Activated CD4-positive, alpha-beta T cell treated with anti-CD3 and anti-CD28 coated beads for 4 hours (primary cell): ENCODE measurements at places on chromosomes 6 and 20.
A peak's percentile ranks its signal among the peaks of the same experiment; 100 is the strongest.

GRCh38 chr20:1377341-1377871 is 15.4 kb downstream of the FKBP1A start:
- DNase-seq: no peak

- DNase-seq: no peak
These were observed 359.3 kb upstream of the PLCB4 start for GRCh38 chr20:8709627-8710026.

DNA sequence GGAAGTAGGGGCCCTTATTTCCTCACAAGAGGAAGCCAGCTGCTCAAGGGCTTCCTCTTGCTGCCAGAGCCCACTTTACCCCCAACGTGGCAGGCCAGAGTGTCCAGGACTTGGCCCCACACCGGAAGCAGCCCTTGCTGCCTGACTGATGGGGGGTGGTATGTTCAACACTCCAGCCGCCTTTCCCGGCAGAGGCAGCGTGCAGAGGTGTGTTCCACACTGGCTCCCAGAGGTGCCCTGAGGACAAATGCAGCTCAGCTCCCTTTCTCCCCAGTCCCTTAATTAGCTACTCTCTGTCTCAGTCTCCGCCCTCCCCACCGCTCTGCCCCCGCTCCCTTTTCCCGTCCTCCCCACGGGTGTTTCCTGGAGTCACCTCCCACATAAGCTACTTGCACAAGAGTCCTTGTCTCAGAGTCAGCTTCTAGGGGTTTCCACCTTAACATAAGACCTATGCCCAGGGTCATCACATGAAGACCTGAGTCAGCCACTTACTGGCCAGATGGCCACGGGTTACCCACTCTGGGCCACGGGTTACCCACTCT is 61.7 kb upstream of the SHLD1 start:
- no peak for DNase-seq

DNA sequence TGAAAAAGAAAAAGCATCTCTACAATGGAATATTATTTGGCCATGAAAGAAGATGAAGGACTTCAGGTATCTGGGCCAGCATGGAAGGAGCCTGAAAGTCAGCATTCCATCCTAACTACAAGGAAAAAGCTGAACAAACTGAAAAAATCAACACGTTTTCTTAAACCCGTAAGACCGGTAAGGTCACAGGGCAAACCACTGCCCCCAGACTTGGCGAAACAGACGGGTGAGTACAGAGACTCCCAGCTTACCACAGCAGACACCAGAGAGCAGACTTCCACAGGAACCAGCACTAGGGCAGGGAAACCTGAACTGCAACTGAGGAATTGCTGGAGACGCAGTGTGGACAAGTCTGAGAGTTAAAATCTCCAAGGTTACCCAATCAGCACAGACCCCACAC is 31.4 kb downstream of the BEND3 start:
- no peak for DNase-seq

GRCh38 chr6:122035173-122035572 is 364.3 kb upstream of the HSF2 start:
- no peak for DNase-seq

DNA sequence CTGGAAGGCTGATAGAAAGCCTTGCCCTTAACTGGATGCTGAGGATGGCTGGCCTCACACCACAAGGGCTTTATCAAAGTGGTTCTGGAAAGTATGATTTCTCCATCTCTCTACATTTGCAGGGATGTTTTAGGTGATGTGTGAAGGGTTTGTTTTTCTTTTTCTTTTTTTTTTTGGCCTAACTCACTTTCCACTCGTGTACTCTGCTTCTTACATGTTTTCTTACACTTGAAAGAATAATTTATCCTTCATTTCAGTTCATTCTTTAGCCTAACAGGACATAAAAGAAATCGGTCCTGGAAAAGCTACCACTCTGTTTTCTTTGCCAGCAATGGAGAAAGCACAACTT is 41.2 kb downstream of the ISM1 start:
- DNase-seq: no peak

DNA sequence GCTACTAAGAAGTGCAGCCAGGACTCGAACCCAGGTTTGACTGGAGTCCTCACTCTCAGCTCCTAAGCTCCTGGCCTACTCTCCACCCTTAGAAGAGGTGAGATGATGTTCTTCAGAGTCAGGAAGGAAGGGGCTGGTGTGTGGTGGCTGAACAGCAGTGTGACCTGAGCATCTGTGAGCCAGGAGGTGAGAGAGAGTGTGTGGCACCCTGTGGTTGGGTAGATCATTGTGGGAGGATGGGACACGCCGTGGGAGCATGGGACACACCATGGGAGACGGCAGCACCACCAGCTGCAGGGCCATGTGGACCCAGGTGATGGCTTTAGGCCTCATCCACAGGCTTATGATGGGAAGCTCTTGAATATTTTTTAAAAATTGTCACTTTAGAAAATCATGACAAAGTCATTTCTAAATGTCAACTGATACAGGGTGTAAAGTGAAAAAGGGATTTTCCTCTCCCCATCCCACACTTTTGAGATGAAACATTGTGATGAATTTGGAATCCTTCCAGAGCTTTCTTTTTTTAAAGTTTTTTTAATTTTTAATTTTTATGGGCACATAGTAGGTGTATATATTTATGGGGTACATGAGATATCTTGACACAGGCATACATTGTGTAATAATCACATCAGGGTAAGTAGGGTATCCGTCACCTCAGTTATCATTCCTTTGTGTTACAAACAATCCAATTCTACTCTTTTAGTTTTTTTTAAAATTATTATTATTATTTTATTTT is 31.6 kb downstream of the SRC start:
- no peak for DNase-seq

- DNase-seq: no peak
These were observed 3.9 kb upstream of the PRDM13 start for GRCh38 chr6:99602520-99603420.

- no peak for DNase-seq
These were observed 7.7 kb downstream of the TTBK1 start for GRCh38 chr6:43250992-43251373.

DNA sequence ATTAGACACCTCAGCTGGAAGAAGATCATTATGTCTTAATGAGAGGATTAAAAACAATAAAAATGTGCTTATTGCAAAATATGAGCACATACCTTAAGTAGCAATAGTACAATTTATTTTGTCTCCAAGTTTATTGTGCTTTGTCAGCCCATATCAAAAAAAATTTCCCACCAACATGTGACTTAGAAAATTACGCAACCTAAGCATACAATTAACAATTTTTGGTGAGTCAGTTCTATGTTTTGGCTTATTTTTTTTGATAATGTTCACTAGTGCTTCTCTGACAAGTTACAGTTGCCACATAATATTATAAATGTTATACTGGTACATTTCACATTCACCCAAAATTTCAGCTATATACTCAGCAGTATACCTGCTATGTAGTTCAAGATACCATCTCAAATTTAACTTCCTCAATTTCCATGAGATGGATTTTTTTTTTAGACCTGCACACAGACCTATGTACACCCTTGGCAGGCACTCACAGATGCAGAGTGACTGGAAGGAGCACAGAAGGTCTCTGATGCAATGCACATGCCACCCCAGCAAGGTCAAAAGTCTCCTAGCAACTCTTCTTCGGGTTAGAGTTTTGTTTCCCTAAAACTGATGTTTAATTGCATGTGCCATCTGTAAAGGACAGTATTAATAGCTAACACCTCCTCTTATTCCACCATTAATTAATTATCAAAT is 112.4 kb downstream of the PRKN start:
- DNase-seq: no peak

GRCh38 chr20:23668477-23668951 is 20.3 kb downstream of the CST4 start:
- no peak for DNase-seq

DNA sequence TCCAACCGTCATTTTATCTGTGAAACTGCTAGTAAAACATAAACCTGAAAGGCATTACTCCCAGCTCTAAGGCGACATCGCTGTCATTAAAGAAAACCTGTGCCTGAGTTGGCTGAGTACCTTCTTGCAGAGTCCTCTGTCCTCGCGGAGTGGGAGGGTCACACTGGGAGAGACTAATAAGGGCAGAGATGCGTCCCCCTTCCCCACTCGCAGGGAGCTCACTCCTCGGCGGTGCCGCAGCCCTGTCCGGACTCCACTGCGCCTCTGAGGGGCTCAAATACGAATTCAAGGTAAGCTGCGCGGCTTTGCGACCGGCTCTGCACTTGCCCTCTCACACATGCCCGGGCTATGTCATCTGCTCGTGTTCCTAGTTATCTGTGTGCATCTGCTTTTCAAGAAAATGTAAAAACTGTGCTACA is at the start of gene COL19A1:
COL19A1 (plus strand) TSS at position 206 of the 419 bp plus-strand sequence. CDS start 13,012 bp downstream, outside the sequence.
- peak; percentile 8 for DNase-seq

- no peak for DNase-seq
These were observed 114.4 kb downstream of the SLC23A2 start for GRCh38 chr20:4886771-4887527.

DNA sequence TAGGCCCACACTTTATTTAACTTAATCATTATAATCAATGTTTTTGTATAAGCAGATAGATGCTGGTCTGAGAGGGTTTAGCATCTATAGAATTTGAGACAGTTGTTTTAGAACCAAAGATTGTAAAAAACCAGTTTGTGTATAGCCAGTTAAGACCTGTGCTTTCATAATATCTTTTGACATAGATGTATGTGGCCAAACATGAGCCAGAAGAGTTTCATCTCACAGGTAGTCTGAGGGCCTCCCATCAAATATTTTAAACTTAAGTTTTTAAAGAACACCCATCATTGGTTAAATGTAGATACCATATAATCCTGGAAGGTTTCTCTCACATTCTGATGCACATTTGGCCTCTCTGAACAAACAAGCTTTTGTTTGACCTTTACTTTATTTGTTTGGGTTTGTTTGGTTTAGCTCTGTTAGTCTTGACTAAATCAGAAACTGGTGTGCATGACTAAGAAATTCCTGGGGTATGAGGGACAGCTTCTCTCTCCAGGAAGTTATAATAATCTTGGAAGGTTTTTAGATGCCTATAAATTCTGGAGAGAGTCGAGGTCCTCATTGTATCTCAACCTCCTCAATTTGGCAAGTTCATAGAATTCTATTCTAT is 58.0 kb upstream of the TMEM200A start:
- DNase-seq: no peak

DNA sequence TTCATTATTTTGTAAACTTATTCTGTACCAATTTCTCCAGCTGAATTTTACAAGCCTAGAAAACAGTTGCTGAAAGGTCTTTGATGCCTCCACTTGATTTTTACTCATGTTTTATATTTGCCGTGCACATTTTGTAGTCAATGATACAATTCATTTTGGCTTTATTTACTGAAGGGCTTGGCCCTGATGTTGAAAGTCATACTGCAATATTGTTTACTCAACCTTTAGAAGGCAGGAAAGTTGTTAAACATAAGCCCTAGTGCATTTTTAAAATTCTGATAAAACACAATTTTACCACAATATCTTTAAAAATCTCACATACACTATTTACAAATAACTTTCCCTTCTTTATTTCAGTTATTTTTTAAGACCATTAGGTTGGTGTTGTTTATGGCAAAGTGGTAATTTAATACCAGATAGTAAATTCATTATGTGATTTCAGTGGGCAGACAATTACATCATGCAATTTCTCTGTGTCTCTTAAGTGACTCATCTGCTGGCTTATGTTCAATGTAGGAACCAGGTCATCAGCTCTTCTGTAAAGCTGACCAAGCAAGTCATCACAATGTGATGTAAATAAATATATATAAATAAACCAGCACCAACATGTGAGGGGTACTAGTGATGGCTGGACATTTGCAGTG is 121.1 kb upstream of the SLC35B3 start:
- DNase-seq: no peak

DNA sequence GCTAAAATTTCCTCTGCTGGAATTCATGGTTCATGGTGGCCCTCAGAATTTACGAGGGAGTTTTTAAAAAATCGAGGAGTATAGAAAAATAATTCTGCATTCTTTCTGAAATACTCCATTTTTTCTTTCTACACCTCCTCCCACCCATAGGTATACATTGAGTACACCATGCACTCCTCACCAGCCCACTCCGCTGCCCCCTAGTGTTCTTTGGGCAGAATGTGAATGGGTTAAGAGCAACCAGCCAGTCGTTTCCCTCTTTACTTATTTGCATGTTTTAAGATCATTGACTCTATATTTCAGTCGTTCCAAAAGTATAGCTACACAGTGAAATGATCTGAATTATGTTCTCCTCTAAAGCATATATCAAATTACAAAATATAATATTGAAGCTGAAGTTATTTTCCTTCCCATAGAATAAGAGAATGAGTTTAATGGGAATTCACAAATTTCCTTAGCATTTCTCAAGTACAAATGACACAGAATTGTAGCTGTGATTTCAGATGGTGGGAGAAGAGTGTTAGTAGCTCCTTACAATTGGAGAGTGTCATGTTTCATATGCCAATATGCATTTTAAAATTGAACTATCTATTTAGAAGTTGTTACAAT is 977.7 kb upstream of the SLC35B3 start:
- DNase-seq: no peak

DNA sequence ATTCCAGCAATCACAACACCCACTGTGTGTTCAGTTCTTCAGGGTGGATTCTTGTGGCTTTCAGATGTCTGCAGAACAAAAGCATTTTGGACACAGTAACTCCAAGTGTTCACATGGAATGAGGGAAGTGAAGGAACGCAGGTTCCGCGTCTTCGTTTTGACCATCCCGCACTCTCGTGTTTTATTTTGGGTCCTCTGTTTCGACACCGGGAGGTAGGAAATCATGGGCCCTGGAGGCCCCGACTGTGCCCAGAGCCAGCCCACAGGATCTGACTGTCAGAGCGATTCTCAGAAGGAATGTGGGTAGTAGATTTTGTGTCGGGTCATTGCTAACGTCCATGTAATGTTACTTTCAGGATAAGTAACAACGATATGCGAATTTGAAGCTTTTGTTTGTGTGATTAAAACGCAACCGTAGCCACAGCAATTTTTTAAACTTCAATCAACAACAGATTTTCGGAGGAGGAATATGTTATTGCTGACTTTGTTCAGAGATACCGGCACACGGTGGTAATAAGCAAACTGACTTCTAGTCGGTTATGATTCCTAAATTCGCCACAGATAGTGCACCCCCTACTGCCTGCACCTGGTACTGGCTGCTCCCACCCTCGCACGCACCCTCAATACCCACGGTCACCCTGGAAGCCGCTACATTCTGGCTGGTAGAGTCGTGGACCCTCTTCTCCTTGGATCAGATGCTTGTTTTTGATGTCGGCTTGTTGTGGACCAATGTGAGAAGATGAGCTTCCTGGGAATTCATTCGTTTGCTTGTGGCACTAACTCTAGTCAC is 10.5 kb downstream of the NPEPL1 start:
- DNase-seq: no peak

DNA sequence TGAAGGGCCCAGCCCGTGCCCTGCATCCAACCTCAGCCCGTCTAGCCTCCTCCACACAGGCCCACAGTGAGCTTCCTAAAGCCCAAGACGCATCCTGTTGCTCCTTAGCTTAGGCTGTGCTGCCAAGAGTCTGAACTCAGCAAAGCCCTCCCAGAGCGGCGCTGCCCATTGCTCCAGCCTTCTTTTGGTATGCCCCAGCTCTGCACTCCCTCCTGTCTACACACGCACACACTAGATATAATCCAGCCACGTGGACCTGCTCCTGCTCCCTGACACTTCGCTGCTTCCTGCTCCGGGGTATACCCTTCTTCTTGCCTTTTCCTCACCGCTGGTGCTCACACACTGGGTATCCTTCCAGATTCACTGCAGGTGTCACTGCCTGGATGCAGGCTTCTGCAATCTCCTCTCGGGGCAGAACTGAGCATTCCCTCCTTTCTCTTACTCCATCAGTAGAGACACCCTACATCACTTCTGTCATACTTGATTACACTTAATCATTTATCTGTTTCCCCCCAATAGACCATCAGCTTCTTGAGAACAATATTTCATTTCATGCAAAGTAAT is 23.8 kb downstream of the GABRR2 start:
- no peak for DNase-seq
